RCC 7860 (cell line): ENCODE measurements at places on chromosomes 12 and 14.
A peak's percentile ranks its signal among the peaks of the same experiment; 100 is the strongest.

- peak; percentile 75 for DNase-seq
Observed at GRCh38 chr14:55051423-55052268, at the start of gene MAPK1IP1L. TSS of gene MAPK1IP1L (plus strand) at chr14:55051647. CDS start at chr14:55061684, 10,037 bp downstream.

DNA sequence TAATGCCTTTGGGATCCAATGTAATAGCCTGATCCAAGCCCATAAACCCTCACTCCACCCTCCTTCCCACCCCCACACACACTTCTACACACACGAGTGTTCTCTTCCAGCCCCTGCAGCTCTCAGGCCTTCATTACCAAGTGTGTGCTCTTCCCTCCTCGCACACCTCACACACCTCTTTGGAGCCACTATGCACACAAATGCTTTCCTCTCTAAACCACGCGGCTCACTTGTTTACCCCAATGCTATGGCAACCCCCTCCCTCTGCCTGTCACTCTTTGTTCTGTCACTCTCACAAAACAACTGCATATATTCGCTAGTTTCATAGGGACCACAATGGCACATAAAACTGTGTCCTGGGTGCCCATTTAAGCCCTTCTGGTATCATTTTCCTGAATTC is 35.1 kb downstream of the PPP2R5E start:
- no peak for DNase-seq

DNA sequence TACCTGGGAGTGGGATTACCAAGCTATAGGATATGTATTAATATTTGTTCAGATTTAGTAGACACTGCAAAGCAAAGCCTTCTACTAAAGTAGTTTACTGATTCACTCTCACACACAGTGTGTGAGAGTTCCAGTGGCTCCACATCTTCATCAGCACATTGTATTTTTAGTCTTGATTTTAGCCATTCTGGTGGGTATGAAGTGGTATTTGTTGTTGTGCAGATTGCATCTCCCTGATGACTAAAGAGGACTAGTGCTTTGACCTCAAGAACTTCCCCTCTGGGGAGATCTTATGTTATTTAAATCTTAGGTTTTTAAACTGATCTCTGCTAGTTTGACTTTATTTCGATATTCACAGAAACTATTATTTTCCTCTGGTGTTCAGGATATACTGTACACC is 479.7 kb upstream of the RGS6 start:
- no peak for DNase-seq

DNA sequence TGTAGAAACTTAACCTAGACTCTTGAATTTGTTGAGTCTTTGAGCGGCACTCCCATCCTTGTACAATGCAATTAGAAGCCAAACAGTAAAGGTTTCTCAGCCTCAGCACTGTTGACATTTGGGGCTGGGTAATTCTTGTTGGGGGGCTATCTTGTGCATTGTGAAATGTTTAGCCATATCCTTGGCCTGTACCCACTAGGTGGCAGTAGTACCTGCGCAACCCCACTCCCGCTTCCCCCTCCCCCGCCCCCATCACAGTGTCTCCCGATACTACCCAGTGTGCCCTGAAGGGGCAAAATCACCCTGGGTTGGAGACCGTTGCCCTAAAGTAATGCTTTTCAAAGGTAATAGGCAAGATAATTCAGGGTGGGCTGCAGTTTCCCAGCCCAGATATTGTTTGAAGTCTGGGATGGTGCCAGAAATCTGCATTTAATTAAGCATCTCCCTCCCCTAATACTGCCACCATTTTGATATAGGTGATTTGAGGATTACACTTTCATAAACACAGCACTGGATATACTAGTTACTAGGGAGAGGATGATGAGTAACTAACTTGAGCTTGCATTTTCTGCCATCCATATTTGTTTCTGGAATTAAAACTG is 1.8 kb downstream of the COX6A1 start:
- DNase-seq: peak; percentile 31

- DNase-seq: no peak
Observed at GRCh38 chr12:19498099-19498498, 58.8 kb downstream of the AEBP2 start.

DNA sequence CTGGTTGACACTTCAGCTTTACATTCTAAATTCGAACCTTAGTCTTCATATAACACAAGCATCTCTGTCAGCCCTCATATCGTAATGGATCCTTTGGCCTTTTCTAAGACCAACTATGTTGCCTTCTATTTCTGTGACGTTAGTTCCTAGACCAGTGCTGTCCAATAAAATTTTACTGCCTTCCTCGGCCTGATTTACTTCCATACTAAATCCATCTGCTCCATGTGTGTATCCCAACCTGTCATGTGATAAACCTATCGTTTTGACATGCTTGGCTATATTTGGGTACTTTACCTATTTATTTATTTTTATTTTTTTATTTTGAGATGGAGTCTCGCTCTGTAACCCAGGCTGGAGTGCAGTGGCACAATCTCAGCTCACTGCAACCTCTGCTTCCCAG is 20.3 kb downstream of the ACAD10 start:
- DNase-seq: no peak

GRCh38 chr12:9872742-9873141 is 3.6 kb upstream of the CLEC2B start:
- no peak for DNase-seq

DNA sequence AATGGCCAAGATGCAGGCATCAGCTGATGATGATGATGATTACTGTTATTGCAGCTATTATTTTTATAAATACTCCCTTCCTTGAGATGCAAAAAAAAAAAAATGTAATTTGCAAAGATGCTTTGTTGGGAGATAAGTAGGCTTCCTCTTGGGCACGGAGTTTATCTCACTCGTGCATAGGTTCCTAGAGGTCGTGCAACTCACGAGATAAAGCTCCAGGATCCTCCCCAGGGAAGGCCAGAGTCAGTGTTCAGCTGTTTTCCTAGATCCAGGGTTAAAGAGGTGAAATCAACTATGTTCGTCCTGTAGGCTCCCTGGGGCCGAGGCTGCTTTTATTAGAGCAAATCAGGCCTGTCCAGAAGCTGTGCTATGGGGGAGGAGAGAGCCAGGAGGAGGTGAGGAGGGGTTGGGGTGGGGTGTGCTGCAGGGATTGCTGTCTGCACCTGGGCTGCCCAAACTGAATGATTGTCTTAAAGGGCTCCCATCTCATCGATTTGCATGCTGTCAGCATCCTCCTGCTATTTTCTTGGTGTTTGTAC is 270.3 kb downstream of the NRXN3 start:
- DNase-seq: no peak
